ENCODE measurements at places on chromosomes 11 and 22.

DNA sequence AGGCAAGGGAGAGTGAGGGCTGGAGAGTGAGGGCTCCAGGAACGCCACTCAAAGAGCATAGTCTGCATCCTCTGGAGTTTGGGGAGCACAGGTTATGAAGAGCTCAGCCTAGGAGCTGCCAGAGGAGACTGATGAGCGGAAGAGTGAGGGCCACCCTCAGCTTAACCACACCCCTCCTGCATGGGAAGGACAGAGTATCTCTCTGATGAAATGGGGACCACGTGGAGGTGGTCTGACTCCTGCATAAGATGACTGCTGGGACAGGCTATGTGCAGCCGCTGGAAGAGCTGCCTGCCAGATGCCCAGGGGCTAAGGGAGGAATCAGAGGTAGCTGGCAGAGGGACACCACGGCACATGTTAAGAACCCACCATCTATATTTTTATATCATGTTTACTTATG, 162.9 kb upstream of the POU2AF2 start:
- no peak for DNase-seq

DNA sequence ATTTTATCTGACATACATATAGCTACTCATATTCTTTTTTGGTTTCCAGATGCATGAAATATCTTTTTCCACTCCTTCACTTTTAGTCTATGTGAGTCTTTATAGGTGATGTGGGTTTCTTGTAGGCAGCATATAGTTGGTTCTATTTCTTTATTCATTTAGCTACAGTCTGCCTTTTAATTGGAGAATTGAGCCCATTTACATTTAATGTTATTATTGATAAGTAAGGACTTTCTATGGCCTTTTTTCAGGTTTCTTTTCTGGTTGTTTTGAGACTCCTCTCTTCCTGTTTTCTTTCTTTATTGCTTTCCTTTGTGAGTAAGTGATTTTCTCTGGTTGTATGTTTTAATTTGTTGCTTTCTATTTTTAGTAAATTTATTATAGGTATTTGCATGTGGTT, 27.2 kb downstream of the CNTF start:
- no peak for DNase-seq

GRCh38 chr11:65639623-65640482, 2.0 kb downstream of the SIPA1 start:
- peak; percentile 91 for DNase-seq

DNA sequence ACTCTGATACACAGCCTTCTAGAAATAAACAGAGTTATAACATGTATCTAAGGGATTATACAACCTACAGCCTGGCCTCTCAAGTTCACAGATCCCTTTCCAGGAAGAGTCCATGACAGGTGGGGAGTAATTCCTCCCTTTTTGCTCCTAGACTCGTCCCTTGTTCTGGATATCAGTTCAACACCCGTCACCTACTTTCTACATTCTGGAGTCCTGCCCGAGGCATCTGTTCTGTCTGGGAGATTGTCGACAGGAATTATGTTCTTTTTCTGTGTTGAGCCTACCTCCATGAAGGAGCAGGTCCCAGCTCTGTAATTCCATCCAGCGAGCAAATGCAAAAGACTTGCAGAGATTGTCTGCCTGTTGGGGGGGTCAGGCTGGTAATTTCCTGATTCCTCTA, 224.6 kb upstream of the NTM start:
- no peak for DNase-seq

- DNase-seq: no peak
These were observed 327.6 kb upstream of the CCDC90B start for GRCh38 chr11:83613767-83614121.

- no peak for DNase-seq
These were observed 91.1 kb upstream of the LMO1 start for GRCh38 chr11:8354622-8355415.

GRCh38 chr22:35564975-35565867, 24.6 kb downstream of the RASD2 start:
- DNase-seq: no peak

DNA sequence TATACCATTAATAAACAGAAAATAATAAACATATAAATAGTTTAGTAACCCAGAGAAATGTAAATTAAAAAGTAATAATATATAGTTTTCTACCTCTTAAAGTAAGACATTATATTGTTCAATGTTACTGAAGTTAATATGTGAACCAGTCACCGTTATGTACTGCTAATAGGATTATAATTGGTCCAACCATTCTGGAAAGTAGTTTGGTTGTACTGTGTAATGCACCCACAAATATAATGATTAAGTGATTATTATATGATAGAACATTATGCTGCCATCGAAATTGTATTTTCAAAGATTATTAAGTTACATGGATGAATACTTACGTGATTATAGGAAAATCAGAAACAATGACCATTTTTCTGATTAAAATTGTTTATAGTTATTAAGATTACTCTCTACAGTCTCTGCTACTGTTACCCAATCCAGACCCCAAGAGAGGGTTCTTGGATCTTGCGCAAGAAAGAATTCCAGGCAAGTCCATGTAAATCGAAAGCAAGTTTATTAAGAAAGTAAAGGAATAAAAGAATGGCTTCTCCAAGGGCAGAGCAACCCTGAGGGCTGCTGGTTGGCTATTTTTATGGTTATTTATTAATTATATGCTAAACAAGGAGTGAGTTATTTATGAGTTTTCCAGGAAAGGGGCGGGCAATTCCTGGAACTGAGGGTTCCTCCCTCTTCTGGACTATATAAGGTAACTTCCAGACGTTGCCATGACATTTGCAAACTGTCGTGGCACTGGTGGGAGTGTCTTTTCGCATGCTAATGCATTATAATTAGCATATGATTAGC, 50.1 kb downstream of the ACER3 start:
- no peak for DNase-seq

- no peak for DNase-seq
These were observed 56.9 kb upstream of the CSNK2A3 start for GRCh38 chr11:11409901-11410300.

DNA sequence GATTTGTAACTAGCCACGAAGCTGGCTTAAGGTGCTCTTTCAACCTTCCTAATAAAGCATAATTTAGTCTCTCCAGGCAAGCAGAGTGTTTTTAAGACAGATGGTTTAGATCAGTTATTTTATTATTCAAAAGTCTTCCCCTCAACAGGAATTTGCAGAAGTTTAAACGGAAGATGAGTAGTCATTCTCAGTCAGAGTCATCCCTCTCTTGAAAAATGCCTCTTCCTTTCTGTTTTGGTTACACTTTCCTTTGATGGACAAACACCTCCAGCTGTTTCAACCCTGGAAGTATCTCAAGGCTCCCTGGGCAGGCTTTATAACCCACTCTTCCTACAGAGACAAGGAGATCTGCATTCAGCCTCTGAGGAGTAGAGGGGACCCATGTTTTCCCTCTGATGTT, 60.3 kb upstream of the POU2AF2 start:
- DNase-seq: no peak

DNA sequence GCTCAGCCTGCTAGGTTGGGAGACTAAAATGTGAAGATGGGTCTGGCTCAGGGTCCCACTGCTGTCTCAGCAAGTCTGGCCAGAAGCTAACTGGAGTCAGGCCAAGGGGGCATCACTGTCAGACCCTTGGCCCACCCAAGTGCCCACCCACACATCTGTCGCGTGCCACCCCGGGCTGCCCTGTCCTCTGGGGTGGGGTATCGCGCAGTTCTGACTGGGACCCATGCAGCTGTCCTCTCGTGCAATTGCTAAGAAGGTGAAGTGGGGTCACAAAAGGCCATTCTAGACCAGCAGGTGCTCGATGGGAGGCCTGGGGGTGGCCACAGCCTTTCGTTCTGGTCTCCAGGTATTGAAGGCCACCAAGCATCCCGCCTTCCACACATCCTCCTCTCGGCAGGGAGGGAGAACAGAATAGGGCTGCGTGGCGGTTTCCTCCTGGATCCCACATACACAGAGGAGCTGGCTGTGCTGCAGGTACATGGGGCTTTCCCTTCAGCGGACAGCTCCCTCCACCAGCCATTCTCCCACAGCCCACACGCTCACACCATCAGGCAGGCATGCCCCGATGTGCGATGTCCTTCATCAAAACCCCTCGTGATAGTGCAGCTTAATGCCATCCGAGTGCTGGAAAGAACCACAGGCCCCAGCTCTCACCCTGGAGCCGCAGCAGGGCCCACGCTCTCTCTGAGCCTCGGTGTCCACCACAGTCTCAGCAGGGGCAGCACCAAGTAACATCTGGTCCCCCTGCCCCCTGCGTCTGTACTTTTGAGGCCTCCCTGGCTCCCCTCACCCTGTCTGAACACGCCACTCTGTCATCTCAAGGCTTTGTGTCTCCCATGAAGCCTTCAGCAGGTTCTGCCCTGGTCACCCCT, 37.6 kb downstream of the SHANK2 start:
- DNase-seq: no peak

GRCh38 chr11:111575740-111576139, 26.5 kb upstream of the SIK2 start:
- no peak for DNase-seq

- DNase-seq: peak; percentile 68
These were observed 11.7 kb upstream of the SORL1-AS1 start for GRCh38 chr11:121464352-121464946.

DNA sequence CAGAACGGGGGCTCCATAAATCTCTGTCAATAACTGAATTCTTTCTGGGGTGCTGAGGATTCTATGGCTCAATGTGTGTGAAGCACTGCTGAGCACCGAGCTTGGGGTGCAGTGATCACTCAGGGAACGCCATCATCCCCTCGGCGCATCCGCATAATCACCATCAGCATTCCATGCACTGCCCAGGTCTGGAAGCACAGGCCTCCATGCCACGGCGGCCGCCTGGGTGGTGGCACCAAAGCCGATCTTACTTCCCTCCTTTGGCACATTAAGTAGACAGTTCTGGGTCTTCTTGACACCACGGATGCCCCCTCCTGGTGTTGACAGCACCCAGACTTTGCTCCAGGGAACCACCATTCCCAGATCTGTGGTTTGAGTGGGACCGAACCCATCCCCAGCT, 15.6 kb downstream of the LTO1 start:
- DNase-seq: no peak

DNA sequence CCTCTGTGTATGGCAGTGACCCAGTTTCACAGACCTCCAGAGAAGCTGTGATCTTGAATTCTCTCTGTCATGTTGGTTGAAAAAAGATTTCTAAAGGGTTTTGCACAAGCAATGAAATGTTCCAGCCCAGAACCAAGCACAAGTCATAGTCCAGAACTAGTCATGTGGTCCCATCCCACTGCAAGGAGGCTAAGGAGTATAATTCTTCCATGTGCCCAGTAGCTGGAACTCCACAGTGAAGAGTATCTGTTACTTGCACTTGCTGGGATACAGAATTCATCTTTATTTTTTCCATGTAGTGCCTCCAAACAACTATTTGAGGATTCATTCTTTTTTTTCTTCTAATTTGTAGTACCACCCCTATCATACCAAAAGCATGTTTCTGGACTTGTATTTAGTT, 9.9 kb upstream of the MMP8 start:
- no peak for DNase-seq

DNA sequence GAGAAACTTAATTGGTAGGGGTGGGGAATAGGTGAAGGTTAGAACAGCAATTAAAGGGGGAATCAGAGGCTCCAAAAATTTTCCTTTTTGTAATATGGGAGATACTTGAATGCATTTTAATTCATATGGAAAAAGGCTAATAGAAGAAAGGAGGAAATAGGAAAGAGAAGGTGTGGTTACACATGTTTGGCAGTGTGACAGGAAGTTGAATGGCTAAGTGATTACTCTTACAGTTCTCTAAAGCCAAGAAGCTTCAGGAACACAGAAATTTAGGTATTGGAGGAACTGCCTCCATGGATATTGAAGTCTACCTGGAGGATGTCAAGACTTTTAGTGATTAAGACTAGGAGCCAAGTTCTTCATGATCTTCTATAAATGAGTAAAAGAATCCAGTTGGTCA, 6.3 kb downstream of the NXPE2 start:
- no peak for DNase-seq

- DNase-seq: no peak
These were observed 34.6 kb downstream of the BBOX1 start for GRCh38 chr11:27075192-27075591.

DNA sequence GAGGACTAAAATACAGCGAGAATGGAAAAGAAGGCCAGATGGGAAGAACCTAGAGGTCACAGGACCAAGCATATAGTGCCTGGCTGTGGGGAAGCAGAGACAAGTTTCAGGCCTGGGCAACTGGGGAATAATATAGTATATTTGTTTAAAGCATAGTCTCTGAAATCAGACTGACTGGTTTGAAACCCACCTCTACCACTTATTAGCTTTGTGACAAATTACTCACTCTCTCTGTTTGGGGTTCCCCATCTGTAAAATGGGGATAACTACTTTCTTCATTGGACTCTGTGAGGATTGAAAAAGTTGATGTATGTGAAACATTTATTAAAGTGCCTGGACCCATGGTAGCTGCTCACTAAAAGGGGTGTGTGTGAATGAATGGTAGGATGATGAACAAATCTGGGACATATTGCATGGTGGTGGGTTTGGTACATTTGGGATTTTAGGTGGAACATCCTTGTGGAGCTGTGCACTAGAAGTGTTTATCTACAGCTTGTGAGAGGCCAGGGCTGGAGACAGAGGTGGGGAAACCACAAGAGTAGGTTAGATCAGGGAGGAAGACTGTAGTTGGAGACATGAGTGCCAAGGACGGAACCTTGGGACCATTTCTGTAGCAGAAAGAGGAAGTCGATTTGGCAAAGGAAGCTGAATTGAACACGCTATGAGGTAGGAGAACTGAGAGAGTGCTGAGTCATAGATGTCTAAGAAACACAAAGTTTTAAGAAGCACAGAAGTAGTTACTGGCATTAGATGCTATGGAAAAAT, 52.6 kb downstream of the SWAP70 start:
- DNase-seq: no peak

- DNase-seq: no peak
These were observed 284.4 kb downstream of the LUZP2 start for GRCh38 chr11:24781288-24781687.

DNA sequence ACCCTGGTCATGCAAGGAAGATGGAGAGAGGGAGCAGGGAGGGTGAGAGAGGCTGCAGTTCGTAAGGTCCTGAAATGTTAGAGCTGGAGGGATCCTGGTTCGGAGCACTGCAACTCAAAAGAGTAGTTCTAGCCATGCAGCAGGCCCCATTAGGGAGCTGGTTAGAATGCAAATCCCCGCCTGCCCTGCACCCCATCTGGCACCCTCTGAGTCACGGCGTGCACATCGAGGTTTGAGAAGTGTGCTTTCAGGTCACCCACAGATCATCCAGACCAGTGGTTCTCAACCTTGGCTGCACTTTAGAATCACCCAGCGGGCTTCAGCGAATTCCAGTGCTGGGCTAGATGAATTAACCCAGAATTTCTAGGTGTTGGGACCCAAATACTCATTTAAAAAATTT, 48.2 kb downstream of the ST3GAL4 start:
- DNase-seq: no peak

DNA sequence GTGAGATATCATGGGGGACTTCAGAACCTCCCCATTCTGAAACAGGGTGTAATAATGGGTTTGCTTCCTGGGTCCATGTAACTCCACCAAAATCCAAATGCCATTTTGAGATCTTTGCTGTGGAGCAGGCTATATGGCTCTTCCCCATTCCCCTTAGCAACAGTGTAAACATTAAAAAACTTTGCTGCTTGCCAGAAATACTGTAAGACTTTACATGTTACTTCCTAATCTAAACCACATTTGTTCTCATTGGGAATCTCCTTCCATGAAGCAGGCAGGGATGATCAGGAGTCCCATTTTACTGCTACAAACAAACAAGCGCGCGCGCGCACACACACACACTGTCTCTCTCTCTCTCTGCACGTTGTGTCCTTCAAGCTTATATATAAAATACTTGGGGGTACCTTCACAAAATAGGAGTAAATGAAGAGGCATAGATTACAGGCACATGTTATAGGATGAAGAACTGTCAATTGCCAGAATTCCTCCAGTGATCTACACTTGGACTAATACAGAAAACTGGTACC, 86.5 kb downstream of the ANO3 start:
- no peak for DNase-seq

Measured in effector memory CD8-positive, alpha-beta T cell (primary cell).